HS-5 (cell line): ENCODE measurements at places on chromosomes 6 and 20.

DNA sequence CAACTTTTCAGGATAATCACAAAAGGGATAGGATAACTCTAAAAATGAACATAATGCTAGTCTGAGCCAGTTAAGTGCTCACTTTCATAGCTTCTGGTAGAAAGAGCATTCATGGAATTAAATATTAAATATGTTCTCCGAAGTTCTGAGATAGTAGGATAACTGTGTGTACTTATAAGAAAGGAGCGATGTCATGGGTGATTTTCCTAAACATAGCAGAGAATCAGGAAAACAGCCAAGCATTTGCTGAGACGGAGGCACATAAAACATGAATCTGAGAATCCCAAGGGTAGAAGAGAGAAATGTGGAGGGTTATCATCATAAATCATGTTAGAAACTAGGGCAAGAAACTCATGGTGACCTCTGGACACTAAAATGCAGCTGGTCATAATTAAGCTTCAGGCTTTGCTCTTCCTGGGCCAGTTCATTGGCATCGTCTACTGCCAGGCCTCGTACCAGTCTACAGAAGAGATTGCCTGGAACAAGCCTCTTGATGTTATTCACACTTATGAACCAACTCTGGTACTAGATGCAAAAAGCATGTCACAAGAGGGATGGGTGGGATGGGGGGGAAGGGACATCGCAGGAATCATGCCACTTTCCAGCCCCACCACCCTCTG, 436.6 kb downstream of the PRKN start:
- no peak for DNase-seq

DNA sequence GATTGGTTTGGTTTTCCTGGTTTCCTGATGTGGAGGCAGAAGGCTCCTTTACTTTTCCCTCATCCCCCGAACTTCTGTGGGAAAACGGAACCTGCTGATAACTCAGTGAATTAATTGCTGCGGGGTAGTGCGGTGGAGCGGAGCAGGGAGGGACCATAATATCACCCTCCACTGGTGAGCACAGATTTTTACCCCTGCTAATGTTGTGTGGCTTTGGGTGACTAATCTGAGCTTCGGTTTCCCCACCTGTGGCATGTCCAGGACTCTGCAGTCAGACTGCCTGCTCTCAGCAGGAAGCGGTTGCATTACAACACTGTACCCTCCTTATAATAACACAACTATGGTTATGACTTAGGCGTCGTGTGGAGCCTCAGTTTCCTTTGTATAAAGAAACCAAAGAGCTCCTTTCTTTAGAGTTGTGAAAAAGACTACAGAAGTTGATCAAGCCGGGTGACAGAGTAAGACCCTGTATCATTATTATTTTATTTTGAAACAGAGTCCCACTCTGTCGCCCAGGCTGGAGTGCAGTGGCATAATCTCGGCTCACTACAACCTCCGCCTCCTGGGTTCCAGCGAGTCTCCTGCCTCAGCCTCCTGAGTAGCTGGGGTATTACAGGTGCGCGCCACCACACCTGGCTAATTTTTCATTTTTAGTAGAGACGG, 2.2 kb upstream of the ID1 start:
- no peak for DNase-seq

DNA sequence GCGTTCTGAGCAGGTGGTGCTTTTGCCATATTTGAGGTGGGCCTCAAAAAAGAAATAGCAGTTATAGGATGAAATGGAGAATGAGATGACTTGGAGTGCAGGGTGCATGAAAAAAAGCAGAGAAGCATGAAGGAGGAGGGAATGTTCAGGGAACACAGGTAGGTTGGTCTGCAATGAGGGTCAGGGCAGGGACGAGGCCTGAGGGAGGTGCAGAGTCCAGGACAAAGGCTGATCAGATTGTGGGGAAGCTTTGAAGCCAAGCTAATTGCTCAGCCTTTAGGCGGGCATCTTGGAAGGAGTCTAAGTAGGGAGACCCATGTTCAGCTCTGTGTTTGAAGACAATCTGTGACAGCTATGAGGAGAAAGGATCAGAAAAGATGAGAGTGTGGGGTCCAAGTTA, 12.0 kb downstream of the TRAM2 start:
- no peak for DNase-seq

GRCh38 chr6:158860279-158860865, 41.2 kb upstream of the EZR start:
- no peak for DNase-seq

- DNase-seq: no peak
These were observed 37.5 kb downstream of the DLL1 start for GRCh38 chr6:170253226-170253909.

GRCh38 chr6:143336446-143337152, 113.9 kb downstream of the ADAT2 start:
- DNase-seq: peak; percentile 68

DNA sequence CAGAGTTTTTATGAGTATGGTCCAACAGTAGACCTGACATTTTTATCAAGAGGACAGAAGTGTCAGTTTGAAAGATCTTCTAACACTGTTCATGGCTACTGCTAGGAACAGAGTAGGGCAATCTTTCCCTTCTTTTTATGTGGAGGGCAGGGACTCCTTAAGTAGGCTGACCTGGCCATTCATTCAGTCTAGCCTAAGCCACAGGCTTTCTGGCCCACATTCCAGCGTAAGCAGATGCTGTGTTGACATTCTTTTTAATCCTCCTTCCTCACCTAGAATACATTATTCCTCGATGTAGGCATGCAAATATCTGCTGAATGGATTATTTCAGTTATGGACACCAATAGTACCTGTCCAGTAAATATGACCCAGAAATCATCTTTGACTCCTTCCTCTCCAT, 188.3 kb downstream of the ATXN1 start:
- no peak for DNase-seq

- no peak for DNase-seq
These were observed 121.4 kb upstream of the ADGRF1 start for GRCh38 chr6:47163536-47163935.

DNA sequence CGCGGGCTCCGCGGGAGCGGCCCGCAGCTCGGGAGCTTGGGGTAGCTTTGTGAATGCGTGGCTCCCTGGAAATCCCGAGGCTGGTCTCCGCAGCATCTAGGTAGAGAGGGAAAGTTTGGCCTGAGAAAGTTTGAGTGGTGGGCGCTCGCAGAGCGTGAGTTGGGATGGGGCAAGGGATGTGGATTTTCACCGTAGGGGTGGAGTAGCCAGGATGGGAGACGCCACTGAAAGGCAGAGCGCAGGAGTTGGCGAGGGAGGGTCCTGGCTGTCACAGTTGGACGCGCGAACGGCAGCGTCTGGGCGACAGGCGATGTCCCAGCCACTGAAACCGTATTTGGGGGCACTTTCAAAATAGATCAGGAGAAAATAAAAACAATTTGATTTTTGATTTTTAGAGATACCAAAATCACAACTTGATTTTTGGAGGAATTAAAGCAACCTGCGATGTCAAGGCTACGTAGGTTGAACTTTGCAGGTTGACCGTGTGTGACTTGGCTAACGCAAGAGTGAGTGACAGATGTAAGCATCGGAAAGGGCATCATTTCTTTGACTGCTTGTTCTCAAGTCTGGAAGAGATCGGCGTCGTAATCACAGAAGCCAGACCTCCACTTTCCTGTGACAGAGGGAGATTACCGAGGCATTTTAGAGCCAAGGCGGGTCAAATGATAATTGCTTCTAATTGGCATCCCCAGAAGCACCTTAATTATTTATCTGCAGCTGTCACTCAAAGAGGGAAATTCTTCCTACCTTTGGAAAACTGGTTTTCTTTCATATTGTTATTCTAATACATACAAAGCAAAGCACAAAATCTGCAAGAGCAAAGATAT, 646 bp downstream of the HEY2 start:
- no peak for DNase-seq

- DNase-seq: no peak
These were observed 38.3 kb downstream of the SIRPA start for GRCh38 chr20:1933465-1933870.

GRCh38 chr6:30591008-30591407, 19.8 kb downstream of the ABCF1 start:
- DNase-seq: no peak

GRCh38 chr6:41462033-41462432, 84.1 kb upstream of the FOXP4 start:
- DNase-seq: no peak

- DNase-seq: no peak
These were observed 107.3 kb downstream of the UST start for GRCh38 chr6:148854096-148854495.

DNA sequence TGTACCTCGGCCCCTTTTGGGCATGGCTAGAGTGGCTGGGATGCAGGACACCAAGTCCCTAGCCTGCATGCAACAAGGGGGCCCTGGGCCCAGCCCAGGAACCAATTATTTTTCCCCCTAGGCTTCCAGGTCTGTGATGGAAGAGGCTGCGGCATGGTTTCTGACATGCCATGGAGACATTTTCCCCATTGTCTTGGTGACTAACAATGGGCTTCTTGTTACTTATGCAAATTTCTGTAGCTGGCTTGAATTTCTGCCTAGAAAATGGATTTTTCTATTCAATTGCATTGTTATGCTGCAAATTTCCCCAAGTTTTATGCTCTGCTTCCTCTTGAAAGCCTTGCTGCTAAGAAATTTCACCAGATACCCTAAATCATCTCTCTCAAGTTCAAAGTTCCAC, 1269.6 kb upstream of the CITED2 start:
- DNase-seq: no peak

GRCh38 chr6:119209452-119210205, 131.2 kb upstream of the FAM184A start:
- no peak for DNase-seq

GRCh38 chr20:31831771-31832306, 12.7 kb downstream of the MYLK2 start:
- no peak for DNase-seq

GRCh38 chr6:21371676-21372171, 221.8 kb upstream of the SOX4 start:
- no peak for DNase-seq

DNA sequence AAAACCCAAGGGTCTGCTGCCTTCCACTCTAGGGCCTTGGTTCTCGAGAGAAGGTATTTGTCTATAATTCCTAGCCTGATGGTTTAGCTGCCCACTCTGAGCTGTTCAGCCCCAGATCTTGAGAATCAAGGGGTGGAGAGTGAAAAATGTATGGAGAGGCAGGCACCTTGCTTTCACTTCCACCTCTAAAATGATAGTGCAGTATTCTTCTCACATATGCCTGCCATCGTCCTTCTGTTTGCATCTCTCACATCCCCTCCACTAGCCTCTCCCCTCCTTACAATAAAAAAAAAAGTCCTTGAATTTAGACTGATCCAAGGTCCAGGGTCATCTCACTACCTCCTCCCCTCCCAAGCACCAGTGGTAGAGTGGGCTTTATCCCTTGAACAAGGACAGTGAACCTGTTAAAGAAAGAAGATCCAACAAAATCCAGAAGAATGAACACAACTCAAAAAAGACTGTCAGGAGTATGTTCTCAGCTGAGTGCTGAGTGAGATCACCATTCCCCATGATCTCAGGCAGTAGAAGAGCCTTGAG, 104.2 kb downstream of the HIVEP1 start:
- DNase-seq: no peak

DNA sequence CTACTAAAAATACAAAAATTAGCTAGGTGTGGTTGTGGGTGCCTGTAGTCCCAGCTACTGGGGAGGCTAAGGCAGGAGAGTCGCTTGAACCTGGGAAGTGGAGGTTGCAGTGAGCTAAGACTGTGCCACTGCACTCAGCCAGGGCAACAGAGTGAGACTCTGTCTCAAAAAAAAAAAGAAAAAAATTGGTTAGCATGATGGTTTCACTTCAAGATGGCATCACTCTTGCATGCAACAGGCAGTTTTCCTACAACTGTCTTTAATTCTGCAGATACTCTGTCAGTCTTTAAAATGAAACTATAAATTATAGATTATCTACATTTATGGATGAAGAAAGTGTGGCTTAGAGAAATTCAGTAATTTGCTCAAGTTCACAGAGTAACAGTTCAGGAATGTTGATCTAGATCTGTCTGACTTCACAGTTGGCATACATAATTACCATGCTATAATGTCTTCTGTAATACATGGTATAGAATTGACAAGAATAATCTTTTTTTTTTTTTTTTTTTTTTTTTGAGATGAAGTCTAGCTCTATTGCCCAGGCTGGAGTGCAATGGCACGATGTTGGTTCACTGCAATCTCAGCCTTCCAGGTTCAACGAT, 27.0 kb downstream of the ITCH start:
- DNase-seq: peak; percentile 23

DNA sequence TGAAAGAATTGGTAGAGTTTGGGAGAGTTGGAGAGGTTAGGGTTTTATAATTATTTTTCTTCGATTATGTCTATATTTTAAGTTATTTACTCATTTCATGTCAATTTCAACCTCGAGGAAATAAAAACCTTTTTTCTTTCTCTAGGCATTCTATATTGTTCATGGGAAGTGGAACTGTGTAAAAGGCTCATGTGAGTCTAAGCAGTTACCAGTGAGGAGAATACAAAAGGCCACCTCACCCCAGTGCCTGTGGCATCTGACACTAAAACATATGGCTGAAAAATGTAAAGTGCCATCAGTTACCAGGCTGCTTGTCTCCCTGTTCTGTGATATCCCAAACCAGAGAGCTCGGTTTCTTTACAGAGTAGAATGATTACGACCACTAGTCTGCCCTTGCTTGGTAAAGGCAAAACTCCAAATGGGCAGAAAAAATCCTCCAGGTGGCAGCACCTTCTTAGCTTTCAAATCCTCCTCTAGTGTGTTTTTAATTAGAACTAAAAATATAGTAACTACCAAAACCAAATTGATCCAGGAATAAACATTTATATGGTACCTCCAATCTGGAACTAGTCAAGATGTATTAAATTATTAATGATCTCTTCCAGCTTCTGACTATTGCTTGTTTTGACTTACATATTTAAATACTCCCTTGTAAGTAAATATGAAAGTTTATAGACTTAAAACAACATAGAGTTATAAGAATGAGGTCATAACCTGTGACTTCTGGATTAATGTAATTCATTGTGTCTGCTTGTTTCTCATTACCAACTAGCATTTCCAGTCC, 122.6 kb upstream of the MCHR2 start:
- DNase-seq: no peak

- no peak for DNase-seq
These were observed 61.8 kb downstream of the ANKS1A start for GRCh38 chr6:34950849-34951248.

DNA sequence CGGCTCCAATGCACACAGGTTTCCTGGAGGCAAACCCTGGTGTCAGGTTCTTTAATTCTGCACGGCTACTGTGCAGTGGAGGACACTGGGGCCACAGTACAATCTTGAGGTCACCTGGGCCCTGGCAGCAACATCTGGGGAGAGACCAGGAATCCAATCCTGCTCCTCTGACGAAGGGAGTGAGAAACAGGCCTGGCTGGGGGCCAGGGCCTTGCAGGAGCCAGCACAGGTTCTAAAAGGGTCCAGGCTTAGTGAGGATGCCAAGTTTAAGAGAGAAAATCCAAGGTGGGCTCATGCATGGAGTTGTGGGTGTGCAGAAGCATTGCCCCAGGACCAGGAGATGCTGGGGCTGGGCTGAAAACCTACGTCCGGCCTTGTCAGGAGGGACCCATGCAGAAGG, 12.6 kb upstream of the THBS2 start:
- no peak for DNase-seq

GRCh38 chr20:21225215-21225947, 77.8 kb upstream of the XRN2 start:
- DNase-seq: no peak
